ENCODE measurements at places on chromosomes 2 and 18.

GRCh38 chr2:66030553-66030952, 404.4 kb upstream of the MEIS1 start:
- no peak for DNase-seq

DNA sequence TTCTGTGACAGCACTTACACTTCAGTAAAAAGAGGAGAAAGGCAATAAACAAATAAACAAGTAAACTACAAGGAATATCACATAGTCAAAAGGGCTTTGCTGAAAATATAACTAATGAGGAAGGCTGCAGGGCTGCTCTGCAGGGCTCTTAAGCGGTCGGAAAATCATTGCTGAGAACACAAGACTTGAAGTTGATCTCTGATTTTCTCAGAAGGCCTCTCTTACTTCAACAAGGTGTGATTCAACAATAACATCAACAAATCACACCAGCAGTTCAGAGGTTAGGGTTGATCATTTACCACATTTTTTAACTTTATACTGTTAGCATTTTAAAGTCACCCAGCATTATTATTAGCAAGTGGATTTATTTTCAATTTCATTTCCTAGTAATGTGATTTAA, 215.6 kb downstream of the ARHGAP15 start:
- DNase-seq, result no peak

DNA sequence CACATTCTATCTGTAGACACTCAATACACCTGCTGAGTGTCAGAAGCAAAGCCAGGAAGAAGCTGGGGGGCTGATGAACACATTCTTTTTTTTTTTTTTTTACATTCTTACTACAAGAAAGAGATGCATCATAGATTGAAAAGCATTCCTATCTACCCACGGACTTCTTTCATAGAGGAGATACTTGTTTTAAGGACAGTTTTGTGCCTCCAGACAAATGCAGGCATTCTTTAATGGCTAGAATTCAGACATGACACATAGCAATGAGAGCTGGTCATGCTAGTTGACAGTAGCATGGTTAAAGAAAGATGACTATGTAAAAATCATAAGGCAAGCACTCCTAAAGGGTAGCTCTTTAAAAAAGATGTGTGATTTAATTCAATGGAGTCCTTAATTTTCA, 110.2 kb downstream of the EPHA4 start:
- DNase-seq, result no peak

- DNase-seq, result no peak
These were observed 87.7 kb upstream of the SIX2 start for GRCh38 chr2:45096996-45097395.

DNA sequence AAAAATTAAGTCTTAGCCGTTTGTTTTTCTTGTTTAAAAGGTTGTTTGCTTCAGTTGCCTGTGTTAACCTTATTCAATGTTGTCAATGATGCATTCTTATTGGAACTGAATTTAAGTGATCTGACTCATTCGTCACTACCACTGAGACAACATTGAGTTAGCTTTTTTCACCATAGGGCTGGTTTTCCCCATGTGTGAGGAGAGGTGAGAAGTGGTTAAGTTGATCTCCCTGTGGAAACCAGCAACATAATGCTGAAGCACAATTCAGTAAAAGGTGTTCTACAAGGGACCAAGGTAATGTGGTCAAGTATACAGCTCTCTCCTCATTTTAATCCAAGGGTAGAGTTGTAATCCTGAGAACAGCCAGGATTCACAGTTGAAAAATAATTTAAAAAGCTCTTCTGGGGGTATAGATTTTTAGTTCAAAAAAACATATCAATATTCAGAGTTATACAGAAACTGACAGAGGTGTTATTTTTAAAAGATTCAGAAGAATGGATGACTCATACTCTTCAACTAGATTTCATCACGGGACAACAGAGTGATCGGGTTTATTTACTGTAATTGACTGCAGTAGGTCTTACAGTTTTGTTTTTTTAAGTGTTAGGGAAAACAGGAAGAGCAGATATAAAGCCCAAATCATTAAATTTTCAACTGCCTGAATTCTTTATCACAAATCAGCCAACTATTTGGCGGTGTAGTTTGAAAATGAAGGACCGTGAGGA, 12.6 kb downstream of the NOP58 start:
- no peak for DNase-seq

GRCh38 chr2:85794491-85795121, 40.8 kb downstream of the ATOH8 start:
- no peak for DNase-seq

DNA sequence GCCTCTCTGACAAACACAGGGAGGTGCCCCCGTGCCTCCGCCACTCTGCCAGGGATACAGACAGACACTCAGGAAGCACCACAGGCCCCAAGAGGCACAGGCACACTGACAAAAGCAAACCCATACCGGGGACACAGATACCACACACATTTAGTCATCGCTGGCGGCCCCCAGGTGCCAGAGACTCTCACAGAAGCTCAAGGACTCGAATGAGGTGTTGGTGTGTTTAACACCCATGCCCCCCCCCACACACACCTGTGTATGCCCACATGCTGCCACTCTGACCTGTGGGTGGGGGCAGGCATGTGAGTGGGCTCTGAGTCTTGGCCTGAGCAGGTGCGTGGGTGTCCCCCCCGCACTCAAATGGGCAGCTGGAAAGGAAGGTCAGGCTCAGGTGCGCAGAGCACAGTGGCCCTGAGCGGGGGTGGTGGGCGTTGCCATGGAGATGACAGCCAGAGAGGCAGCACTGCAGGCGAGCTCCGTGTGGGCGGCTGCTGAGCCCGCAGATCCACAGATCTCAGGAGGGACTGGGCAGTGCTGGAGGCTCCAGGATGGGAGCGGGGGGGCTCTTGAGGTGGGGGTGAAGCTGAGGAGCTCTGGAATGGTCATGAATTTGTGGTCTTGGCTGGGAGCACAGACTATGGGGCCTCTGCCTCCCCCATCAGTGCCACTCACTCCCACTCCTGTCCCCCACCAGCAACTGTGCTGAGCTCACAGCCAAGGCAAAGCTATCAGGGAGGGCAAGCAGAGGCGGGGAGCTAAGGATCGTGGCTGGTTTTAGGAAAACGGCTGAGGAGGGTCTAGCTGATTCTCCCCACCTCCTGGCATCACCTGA, 73.9 kb upstream of the TAF1B start:
- DNase-seq, result no peak

- DNase-seq, result no peak
These were observed 180.4 kb downstream of the MCFD2 start for GRCh38 chr2:46735108-46735691.

GRCh38 chr18:74172697-74173433, 24.5 kb downstream of the TIMM21 start:
- no peak for DNase-seq

GRCh38 chr2:110867078-110867477, 134.7 kb downstream of the ACOXL start:
- no peak for DNase-seq

DNA sequence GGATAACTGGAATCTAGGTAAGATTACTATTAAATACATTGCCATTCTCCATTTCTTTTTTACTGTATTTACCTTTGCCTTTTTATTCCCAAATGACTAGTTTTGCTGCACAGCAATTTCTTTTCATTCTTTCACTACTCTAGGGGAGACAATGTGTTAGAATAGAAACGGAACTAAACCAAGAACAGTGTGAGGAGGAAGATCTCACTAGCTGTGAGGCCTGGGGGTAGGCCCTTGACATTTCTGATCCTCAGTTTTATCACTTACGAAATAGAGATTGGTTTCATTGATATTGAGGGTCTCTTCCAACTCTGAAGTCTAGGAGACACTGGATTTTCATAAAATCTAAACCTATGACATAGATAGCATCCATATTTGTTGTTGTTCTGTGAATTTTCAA, 191.1 kb downstream of the IKZF2 start:
- DNase-seq, result no peak

GRCh38 chr2:161112908-161113307, 47.3 kb upstream of the TANK start:
- no peak for DNase-seq

GRCh38 chr18:29434650-29435049, 1257.7 kb upstream of the CDH2 start:
- no peak for DNase-seq

DNA sequence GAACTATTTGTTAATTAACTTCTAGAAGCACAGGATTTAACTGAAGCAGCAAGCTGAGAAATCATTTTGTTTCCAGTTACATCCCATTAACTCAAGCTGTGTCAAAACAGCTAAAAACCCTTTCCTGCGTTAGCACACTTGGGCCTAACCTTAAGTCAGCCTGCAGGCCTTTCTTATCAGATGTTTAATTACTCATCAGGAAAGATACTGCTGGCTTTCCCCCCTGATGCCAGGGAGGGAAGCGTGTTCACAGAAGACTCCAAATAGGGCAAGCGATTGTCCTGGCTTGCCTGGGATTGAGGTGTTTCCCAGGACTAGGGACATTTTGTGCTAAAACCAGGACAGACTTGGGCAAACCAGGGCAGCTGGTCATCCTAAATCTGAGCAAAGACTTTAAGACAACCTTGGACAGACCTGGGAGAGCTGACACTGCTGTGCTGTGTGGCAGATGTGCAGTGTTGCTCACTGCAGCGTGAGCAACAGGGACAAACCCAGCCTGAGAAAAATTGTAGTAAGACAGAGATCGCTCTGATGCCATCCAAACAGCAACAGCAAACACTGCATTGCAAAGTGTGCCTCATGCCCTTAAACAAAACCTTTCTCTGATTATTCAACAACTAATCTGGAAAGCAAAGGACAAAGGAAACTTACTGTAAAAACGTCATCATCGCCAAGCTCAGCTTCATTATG, 100.9 kb downstream of the SPRED2 start:
- no peak for DNase-seq

- DNase-seq, result no peak
These were observed 35.0 kb downstream of the SUMO1 start for GRCh38 chr2:202203348-202203747.

DNA sequence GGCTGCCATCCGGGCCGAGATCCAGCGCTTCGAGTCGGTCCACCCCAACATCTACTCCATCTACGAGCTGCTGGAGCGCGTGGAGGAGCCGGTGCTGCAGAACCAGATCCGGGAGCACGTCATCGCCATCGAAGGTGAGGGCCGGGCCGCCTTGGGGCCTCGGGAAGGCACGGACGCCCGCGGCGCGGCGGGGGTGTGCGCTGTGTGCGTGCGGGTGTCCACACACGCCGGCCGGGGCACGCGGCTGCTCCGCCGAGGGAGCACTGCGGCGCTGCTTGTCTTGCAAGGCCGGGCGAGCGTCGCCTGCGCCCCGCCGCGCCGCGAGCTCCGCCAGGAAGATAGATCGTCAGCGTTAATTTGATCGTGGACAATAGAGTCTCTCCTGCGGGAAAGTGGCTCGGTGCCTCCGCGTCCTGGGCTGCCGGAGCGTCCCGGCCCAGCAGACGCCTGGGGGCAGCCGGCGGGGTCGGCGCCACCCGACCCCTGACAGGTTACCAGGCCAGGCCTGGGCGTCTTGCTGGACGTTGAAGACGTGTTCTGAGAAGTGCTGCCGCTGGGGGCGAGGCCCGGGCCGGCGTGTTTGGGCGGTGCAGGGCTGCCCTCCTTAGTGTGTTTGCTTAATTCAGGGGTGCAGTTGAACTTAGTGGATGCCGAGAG, 1.0 kb downstream of the AGAP1 start:
- no peak for DNase-seq

DNA sequence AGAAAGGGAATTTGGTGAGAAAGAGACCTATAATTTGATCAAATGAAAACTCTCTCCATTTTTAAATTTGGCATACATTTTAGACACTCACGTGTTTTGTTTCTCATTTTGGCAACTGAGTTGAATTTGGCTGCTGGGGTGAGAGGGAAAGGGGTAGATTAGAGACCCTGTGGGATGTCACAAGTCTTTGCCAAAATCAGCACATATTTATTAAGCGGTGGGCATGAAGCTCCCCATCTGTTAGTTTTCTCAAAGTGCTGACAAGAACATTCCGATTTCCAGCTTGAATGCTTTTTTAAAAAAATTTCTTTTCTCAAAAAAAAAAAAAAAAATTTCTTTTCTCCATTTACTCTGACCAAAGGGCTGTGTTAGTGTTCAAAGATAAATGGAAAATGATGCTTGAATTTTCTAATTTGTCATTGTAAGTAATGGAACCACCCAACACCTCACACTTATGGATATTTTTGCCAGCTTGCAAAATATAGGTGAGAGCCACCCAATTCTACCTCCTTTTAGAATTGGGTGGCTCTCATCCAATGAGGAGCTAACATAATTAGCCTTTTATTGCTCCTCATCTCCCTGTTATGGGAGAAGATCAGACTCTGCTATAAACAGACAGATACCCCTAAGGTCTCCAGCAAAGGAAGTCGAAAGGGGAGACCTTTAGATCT, 222.9 kb upstream of the FN1 start:
- no peak for DNase-seq

DNA sequence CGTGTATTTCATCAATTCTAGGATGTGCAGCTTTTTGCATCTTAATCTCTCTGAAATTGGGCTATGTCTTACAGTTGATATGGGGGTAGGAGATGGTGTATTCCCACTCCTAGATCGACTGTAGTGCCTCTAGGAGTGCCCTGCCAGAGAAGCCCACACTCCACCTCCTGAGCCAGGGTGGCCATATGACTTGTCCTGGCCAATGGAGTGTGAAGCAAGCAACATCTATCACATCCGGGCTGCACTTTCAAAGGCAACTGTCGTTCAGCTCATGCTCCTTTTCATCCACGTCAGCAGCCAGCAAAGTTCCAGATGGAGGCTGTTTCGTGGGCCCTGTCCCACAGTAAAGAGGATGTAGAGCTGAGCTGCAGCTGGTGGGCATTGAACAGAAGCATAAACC, 149.4 kb upstream of the SLC1A4 start:
- DNase-seq, result no peak
